GM06990 (cell line): ENCODE measurements at places on chromosomes 7 and 10.

DNA sequence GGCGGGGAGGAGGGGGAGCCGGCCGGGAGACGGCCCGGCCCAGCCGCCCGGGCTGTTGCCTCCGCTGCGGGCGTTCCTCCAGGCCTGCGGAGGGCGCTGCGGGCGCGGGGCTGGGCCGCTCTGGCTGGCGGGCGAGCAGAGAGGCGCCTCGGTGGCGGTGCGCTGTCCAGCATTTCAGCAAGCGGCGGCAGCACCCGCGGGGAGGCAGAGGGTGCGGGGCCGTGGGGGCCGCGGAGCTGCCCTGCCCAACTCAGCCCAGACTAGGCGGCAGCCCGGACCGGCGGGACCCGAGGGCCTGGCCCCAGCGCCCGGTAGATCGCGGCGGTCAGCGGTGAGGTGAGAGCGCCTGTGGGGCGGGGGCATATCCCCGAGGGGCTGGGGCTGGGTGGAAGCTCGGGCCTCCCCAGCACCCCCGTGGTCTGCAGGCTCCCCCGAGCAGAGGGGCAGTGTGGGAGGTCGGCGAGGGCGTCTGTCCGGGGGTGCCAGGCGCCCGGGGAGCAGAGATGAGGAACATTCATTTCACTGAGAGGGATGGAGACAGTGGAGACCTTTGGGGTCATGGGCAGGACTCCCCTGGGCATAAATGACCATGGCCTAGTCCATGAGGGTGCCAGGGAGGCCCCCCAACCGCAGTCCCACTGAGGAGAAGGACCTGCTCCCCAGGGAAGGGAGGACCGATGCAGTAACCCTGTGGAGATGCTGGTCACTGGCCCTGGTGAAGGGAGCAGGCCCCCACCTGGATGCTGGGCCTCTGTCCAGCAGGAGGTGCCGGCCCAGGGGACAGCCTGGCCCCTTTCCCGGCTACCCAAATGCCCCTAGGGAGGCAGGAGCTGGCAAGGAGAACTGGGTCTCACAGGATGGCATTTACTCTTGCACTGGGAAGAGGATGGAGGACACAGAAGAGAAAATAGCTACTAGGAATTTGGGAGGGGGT is at the start of gene SRRM3:
Gene SRRM3, plus strand, starts transcription at position 165 of the 934 bp plus-strand sequence. CDS start 33,171 bp downstream, outside the sequence.
- peak; percentile 74 for DNase-seq

DNA sequence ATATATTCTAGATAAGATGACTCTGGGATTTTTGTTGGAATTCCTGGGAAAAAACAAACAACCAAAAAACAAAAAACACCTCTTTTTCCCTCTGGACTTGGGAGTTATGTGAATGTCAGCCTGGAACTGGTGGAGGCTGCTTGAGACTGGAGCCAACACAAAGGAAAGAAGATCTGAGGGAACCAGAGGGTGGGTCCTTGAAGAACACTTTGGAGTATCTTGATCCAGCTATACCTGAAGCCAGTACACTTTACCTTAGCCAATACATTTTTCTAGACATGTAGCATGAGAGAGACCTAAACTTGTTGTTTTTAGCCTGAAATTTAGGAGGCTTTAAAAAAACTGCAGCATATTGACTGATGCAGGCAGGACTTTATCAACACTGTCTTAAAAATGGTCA is 5.9 kb upstream of the LAMB1 start:
- no peak for DNase-seq

- DNase-seq, result no peak
Measured at GRCh38 chr7:15130666-15131541, 228.4 kb upstream of the DGKB start.

GRCh38 chr7:26311798-26312197 is 20.1 kb downstream of the SNX10 start:
- no peak for DNase-seq

GRCh38 chr7:75650681-75651080 is 88.1 kb downstream of the HIP1 start:
- no peak for DNase-seq

GRCh38 chr7:81161451-81162075 is 242.7 kb upstream of the SEMA3C start:
- DNase-seq, result no peak

- DNase-seq, result no peak
Measured at GRCh38 chr10:103835096-103836050, 20.0 kb downstream of the SH3PXD2A start.

DNA sequence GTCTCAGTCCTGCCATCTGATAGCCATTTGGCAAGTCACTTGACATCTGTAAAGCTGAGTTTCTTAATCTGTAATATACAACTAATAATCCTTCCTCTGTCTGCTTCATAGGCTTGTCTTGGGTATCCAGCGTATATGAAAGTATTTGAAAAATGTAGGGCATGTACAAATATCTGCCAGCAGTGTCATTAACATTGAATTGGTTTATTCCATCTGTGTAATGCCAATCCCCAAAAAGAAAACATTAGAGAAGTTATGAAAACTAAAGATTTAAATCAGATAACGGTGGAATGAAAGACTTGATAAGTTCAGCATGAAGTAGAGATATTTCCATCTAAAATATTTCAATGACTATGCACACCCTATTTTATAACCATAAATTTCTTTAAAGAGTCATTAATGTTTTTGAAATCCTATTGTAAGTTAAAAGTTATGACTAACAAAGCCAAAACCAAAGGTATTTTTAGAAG is 9.8 kb upstream of the RTKN2 start:
- no peak for DNase-seq

- no peak for DNase-seq
Measured at GRCh38 chr7:2996141-2996540, 47.5 kb downstream of the CARD11 start.

DNA sequence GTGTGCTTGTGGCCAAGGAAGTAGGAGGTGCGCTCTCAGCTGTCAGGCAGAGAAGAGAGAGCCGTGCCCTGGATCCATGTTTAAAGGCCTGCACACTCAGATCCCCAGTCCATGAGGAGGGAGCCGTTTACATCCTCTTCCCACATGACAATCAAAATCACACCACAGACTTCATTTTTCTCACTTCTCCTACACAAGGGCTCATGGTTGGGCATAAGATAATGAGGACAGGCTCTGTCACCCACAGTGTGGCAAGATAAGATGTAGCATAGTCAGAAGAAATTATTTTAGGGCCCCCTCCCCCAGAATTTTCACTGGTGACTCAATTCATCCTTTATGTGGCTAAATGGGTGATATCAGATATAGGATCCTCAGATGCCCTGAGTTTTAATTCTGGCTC is 35.9 kb upstream of the INHBA start:
- no peak for DNase-seq

DNA sequence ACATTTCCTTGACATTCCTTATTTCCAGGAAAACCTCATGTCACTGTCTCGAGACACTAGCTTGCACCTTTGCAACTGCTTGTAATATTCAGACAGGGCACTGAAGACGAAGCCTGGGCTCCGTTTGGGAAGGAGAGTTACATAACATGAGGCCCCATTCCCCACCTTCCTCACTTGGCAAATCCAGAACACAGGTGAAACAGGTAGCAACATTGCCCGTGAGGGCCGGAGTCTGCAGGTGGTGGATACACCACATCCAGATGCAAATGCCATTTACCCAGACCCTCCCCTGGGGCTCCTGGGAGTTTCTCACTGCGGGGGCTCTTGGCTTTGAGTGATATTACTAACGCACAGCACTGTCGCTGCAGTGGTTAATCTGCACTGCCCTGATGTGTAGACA is 491.0 kb downstream of the PTPRN2 start:
- no peak for DNase-seq

- no peak for DNase-seq
Measured at GRCh38 chr10:64071218-64071617, 550.0 kb downstream of the REEP3 start.

DNA sequence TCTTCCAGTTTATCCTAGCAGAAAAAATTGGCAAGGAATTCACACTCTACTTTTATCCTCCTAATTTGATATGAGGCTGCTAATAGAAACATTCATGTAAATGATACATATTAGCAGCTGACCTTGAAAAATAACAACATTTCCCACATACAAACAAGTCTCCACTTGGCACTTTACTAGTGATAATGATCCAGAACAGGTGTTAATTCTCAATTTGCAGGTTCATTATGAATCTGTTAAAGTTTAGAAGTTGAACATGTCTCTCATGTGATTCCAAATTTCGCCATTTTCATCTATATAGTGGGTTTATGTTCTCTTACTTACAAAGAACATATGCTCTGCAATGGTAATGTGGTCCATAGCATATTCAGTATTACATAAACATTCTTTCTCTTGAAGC is 1396.8 kb upstream of the LRRTM3 start:
- DNase-seq, result no peak

GRCh38 chr10:117137031-117137910 is 799 bp downstream of the VAX1 start:
- peak; percentile 11 for DNase-seq

GRCh38 chr7:116511552-116512519 is 12.3 kb downstream of the CAV2 start:
- DNase-seq, result peak; percentile 19

DNA sequence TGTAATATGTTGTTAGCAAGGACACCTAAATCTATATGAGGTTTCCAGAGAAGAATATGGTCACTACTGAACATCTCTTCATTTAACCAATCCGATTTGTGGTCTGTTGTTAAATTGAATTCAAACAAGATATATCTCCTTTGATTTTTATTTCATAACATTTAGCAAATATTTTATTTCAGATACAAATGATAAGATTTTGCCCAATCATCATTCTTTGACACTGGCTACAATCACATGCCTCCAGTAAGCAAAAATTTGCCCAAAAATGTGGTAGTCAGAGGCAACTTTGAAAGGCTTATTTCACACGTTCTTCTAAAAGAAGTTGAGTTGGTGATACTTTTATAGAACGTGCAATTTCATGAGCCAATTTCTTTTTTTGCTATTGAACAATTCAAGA is 44.7 kb upstream of the AGMO start:
- DNase-seq, result no peak

GRCh38 chr10:71971311-71971731 is 7.1 kb downstream of the CHST3 start:
- no peak for DNase-seq

GRCh38 chr10:63699785-63700613 is 178.8 kb downstream of the REEP3 start:
- no peak for DNase-seq

GRCh38 chr10:22429146-22429545 is 83.8 kb downstream of the SPAG6 start:
- DNase-seq, result no peak

DNA sequence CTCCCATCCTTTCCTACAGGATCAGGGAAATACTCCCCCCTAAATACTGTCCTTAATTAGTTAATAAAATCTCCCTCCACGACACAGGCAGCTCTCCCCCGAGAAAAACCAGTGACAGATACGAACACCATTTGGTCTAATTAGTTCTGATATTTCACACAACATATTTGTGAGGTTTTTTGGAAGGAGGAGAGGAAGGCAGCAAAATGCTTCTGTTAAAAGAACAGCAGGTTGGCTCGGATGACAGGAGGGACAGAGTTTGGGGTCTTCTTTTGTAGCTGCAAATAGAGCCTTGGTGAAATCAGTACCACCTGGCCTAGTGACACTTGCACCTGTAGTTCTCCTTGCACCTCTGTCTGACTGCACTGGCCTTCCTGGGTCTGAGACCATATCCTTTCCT is 507.0 kb downstream of the PLXNA4 start:
- no peak for DNase-seq

GRCh38 chr10:21675157-21675796 is 141.2 kb downstream of the MLLT10 start:
- DNase-seq, result no peak

GRCh38 chr7:157526913-157527634 is 190.3 kb downstream of the DNAJB6 start:
- DNase-seq, result no peak

GRCh38 chr10:4914213-4914850 is 48.9 kb upstream of the AKR1C1 start:
- no peak for DNase-seq

- no peak for DNase-seq
Measured at GRCh38 chr10:111875725-111876124, 307.8 kb downstream of the GPAM start.

DNA sequence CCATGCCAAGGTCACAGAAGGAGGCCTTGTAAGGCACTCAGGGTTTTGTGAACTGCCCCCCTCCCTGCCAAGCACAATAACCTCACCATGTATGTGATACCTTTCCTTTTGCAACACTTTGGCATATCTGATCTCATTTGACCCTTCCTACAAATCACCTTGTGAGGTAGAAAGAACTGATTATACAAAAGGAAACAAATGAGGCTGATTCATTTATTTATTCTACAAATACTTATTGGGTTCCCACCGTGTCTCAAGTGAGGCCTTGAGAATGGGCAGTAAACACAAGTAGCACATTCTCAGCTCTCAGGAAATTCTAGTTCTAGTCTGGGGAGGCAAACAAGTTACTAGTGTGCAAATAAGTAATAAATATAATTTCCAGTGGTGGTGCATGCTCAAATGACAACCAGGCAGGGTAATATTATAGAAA is 19.6 kb downstream of the PLCE1 start:
- no peak for DNase-seq

- no peak for DNase-seq
Measured at GRCh38 chr7:20482071-20482470, 133.4 kb upstream of the ABCB5 start.

DNA sequence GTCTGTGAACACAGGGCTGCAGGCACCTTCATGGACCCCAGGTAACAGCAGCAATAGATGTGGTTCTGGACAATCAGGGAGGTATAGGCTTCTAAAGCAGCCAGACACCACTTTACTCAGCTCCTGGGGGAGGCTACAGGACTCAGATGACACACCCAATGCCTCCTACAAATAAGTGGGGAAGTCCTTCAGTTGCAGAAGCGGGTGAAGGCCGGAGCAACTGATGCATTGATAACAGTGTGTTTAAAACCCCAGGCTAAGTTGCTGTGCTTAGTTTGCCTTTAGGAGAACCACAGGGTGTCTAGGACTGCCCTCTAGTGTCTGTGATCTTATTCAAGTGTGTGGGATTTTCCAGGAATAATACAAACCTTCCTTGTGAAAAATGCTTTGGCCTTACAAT is 5.9 kb upstream of the ITGA8 start:
- no peak for DNase-seq

GRCh38 chr7:112080441-112080840 is 125.8 kb downstream of the DOCK4 start:
- peak; percentile 57 for DNase-seq
